ENCODE measurements at places on chromosomes 6 and 20.

DNA sequence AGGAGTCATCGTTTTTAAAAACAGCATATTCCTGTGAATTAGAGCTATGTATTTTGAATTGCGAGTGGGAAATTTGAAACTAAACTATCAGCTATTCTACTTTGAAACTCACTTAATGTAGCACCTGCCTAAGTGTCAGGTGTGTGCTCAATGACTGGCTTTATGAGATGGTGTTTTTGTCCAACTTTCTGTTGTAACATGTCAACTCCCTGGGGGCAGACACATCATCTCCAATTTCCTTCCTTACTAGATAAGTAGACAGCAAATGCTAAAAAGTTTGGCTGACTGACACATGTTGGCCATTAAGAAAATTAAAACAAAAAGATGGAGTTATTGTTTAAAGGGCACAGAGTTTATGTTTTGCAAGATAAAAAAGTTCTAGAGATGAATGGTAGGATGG is 226.9 kb downstream of the TFAP2B start:
- DNase-seq: no peak

GRCh38 chr6:163579880-163580295 is 165.4 kb downstream of the QKI start:
- no peak for DNase-seq

DNA sequence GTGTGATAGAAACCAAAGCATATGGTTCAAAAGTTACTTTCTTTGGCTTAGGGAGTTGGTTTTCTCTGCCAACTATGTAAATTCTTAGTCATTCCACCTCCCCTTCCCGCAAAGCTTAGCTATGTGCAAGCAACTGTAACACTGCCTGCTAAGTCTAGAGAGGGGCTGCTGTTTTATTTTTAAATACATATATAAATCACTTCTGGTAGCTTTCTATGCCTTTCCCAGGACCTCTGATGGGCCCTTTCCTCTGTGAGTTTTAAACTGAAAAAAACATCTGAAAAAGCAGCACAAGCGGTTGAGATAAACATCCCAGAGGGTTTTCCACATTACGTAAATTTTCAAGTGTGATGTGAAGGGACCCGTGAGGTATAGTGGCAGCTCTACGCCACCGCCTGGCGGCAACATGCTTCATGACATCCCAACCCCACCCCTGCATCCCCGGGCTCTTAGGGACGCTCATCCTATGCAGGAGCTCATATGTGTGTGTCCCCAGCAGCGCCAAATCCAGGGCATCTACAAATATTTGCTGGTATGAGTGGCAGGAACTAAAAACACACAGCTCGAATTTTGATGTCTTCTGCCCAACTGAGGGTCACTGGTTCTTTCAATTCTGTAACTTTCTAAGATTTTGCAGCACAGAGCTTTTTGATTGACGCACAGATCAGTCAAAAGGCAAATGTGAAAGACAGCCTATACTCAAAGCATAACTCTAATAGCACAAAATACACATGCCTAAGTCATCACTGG is 12.7 kb downstream of the SAYSD1 start:
- DNase-seq: no peak

- DNase-seq: no peak
Measured at GRCh38 chr6:1654054-1654453, 44.3 kb downstream of the FOXC1 start.

- peak; percentile 71 for DNase-seq
Measured at GRCh38 chr20:35600993-35601973, 14.3 kb upstream of the SPAG4 start.

DNA sequence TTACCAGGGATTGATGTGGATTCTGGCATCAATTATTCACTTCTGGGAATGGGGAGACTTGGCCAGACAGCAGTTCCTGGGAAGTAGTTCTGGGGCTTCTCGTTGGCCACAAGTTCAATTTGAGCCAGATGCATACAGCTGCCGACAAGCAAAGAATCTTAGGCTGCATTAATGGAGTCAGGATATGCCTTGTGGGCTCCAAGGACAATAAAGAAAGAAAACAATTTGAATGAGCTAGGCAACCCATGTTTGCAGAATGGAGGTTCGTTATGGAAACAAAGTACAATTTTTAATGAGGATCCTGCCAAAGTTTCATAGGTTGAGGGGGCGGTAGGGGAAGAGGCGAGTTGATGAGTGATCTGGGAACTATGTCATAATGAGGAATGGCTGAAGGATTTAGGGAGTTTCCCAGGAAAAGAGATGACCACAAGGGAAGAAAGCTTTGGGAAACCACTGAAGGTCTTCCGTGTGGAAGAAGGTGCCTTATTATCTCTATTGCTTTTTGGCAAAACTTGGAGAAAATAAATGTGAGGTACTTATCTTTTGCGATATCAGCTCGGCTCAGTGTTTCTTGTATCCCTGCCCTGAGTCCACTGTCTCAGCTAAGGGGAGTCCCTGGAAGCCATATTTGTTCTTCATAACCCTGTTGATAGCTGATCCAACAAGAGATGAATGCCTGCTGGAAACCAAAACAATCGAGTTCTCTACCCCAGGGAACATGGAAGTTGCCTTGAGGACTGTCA is 181.0 kb upstream of the ZNF217 start:
- DNase-seq: no peak

GRCh38 chr6:135146162-135146934 is 34.8 kb upstream of the MYB start:
- DNase-seq: no peak

- DNase-seq: no peak
Measured at GRCh38 chr20:6920991-6921613, 153.6 kb downstream of the BMP2 start.

GRCh38 chr20:36153736-36154699 is 522 bp upstream of the EPB41L1 start:
- no peak for DNase-seq

GRCh38 chr20:14916360-14916920 is 579.0 kb upstream of the FLRT3 start:
- DNase-seq: no peak

GRCh38 chr6:169240591-169241390 is 12.9 kb downstream of the THBS2 start:
- DNase-seq: no peak

- DNase-seq: no peak
Measured at GRCh38 chr6:13004601-13005000, 288.0 kb downstream of the PHACTR1 start.

- no peak for DNase-seq
Measured at GRCh38 chr20:48574383-48574782, 253.4 kb downstream of the PREX1 start.

DNA sequence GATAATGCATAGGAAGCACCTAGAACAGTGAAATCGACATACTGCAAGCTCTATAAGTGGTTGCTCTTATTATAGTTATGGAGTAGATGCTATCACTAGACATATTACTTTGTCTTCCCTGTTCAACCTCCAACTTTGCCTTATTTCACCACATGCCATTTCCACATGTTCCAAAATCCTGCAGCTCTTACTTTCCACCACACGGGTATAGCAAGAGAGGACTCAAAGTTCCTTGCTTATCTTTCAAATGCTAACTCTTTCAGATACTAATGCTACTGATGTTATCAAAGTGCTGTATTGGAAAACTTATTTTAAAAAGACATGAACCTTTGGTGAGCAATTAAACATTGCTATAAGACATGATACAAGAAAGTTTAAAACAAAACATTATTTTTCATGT is 1130.1 kb downstream of the HACE1 start:
- no peak for DNase-seq

GRCh38 chr6:164142322-164142721 is 727.8 kb downstream of the QKI start:
- no peak for DNase-seq

- DNase-seq: no peak
Measured at GRCh38 chr6:67450641-67451040, 1184.4 kb upstream of the ADGRB3 start.

DNA sequence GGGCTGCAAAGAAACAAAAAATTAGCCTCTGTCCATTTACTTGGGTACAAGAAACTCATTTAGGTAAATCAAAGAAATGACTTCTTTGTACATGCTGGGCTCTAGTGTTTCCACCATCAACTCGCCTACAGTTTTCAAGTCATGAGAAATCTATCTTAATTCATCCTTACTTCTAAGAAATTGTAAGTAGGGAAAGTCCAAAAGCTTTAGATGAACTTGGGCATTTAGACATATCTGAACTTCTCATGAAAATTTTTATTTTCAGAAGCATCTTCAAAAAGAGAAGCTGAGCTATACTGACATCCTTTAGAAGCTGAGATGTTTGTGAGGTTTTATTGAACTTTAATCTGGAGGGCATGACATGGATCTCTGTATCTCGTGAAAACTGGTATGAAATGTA is 117.3 kb downstream of the MYB start:
- no peak for DNase-seq

- no peak for DNase-seq
Measured at GRCh38 chr6:3987053-3987452, 91.9 kb downstream of the FAM217A start.

DNA sequence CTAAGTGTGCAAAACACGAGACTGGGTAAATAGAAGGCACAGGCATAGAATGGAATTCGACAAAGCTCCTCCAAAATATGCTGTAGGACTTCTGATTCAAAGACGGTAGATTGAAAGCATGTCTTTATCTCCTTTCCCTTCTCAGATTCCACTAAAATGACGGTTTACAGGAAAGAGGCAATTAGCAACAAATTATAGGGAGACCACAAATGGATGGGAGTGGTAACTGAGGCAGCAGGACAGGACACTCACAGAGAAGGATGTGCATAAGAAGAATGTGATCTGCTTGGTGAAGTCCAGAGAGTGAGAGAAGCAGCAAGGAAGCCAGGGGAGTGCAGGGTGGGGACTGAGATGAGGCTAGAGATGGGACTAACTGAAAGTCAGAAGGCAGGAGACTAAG is 113.4 kb upstream of the MRPS10 start:
- no peak for DNase-seq

DNA sequence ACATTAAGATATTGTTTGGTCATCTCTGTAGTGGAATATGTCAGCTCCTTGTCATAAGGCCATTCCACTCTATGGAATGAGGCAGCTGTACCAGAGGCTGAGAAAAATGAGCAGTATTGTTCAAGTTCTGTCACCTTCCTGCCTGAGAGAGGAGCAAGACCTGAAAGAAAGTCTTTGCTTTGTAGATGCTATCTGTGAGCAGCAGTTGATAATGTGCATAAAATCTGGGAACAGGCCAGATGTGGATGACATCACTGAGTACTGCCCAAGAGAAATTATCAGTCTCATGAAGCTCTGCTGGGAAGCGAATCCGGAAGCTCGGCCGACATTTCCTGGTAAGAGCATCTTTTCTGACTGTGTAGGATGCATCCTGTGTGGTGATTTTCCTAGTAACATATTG is 16.8 kb downstream of the RIPK1 start:
- DNase-seq: no peak

- DNase-seq: no peak
Measured at GRCh38 chr20:40468759-40469158, 220.3 kb downstream of the MAFB start.

- DNase-seq: no peak
Measured at GRCh38 chr6:74519163-74519562, 686.7 kb downstream of the COL12A1 start.

Measured in activated CD4-positive, alpha-beta T cell treated with anti-CD3 and anti-CD28 coated beads for 1 hour (primary cell).